ENCODE measurements at places on chromosomes 16 and 17. TPM values are rescaled to one million over a fixed set of nuclear protein-coding genes. Genes with fewer than 3 reads are reported as not detected.

Gene CCL8
- not detected for total RNA-seq

GRCh38 chr17:65627108-65627507, 65.7 kb upstream of the AXIN2 start:
- no peak overlapping the region for H3K4me3 ChIP-seq
- H3K36me3 ChIP-seq = 0 out of 2 replicates have a peak, but pooled peaks cover 2% of the 10 kb centered on the region
- no peak overlapping the region for H3K27ac ChIP-seq

DNA sequence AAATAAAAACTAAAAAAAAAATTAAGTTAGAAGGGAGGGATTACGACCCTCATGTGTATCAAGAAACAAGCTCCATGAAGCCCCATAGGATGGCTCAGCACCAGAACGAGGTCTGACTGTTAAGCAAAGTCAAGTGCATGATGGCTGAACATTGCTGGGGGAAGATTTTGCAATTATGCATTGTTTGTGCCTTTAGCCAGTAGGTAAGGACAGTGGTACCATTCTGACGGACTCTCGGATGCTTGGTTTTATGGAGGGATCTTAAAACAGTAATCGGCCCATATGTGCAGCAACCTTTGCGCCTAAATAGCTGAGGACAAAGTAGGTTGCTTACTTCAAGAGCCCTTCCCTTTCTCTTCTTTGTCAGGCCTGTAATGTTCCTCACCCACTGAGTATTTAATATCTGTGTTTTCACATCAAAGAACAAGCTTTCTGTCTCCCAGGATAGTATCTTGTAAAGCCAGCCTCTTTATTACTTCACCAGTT, 186.0 kb downstream of the WWOX start:
- H3K4me3 ChIP-seq = no peak overlapping the region
- DNase-seq = no peak
- no peaks in the 10 kb centered on the region for H3K36me3 ChIP-seq
- H3K27ac ChIP-seq = no peak overlapping the region
- no peaks in the 10 kb centered on the region for H3K4me1 ChIP-seq
- no peaks in the 10 kb centered on the region for H3K27me3 ChIP-seq

DNA sequence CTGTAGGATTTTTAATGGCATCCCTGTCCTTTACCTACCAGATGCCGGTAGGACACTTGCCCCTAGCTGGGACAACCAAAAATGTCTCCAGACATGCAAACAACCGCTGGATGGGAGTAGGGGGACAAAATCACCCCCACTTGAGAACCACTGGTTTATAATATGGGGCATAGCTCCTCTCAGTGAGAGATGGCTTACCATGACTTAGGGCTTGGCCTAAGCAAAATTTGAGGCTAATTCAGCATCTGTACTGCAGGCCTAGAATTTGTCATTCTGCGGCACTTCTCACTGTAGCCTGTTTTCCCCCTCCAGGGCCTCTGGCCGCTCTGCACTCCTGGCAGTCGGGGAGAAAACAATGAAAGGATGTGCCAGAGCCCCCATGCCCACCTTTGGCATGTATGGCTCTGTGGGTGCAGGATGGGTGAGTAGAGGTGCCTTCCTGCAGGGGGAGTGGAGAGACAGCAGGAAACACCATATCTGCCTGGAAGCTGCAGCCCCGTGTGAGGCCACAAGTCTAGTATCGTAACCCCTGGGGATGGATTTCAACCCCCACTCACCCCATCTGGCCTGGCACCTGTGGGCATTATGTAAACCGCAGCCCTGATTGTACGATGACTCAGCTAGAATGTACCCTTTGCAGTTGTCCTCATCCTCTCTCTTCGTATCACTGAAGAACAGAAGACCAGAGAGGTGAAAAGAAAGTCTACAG, 268.1 kb downstream of the SOX9 start:
- peaks cover 78% of the 10 kb centered on the region for H3K4me1 ChIP-seq
- H3K27ac ChIP-seq = peak overlapping the region; percentile 51
- no peaks in the 10 kb centered on the region for H3K27me3 ChIP-seq
- H3K36me3 ChIP-seq = no peaks in the 10 kb centered on the region

GRCh38 chr17:65228734-65229620, 91.8 kb downstream of the RGS9 start:
- no peaks in the 10 kb centered on the region for H3K4me1 ChIP-seq
- no peak for DNase-seq
- no peak overlapping the region for H3K4me3 ChIP-seq
- H3K27ac ChIP-seq = no peak overlapping the region

DNA sequence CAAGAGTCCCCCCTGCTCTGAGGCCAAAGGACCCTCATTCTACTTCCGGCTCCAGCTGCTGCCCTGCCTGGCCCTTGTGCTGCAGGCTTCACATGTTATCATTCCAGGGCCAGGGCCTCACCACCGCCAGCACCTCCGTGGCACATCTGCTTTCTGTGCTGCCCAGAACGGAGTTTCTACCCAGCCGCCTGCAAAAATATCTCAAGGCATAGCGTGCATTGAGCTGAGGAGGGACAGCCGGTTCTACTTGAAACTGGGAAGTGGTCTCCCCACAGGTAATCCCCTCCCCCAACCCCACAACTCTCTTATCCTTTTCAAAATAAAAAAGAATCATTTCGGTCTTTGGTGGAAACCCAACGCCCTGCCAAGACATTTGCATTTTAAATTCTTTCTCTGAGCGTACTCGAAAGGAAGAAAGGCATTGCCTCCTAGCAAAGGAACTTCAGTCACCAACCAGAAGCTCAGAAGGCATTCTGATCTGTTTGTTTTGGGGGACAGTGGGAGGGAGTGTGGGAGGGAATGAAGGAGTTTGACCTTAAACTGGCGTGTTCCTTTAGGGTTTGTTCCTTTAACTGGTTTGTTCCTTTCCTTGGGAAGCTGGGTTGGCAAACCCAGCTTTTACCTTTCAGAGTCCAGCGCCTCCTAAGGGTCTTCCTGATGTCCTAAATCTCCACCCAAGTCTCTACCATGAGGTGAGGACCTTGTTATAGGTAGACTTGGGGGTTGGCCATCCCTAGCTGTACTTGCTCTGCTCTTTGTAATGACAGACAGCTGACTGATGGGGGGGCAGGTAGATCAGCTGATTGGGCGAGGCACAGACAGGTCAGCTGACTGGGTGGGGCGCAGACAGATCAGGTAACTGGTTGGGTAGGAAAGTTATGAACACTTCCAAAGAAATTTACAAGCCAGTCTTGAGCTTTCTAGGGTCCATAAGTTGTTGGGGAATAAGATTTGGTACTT, 33.4 kb upstream of the PIK3R6 start:
- H3K4me1 ChIP-seq = no peaks in the 10 kb centered on the region
- no peaks in the 10 kb centered on the region for H3K36me3 ChIP-seq
- H3K27me3 ChIP-seq = no peaks in the 10 kb centered on the region

- H3K36me3 ChIP-seq = no peaks in the 10 kb centered on the region
- no peak for DNase-seq
- H3K27ac ChIP-seq = no peak overlapping the region
- H3K27me3 ChIP-seq = no peaks in the 10 kb centered on the region
Observed at GRCh38 chr17:51085150-51085805, 35.4 kb downstream of the SPAG9 start.

Gene CMTM1
- 6.6 TPM for total RNA-seq

DNA sequence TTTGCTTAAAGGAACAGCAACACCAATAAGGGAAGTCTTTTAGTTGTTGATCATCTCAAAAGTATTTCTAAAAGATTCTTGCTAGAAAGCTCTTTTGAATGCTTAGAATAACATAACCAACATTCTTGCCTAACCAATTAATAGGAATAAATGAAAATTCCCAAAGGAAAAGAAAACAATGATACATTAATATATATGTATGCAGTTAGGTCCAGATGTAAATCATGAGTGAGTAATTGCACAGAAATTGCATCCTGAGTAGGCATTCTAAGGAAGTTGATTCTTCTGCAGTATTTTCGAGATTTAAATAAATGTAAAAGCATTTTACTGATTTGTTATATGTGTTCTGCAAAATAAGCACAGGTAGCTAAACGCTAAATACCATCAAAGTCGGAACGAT, 22.1 kb downstream of the COX10 start:
- H3K4me1 ChIP-seq = no peaks in the 10 kb centered on the region
- DNase-seq = no peak
- no peaks in the 10 kb centered on the region for H3K27me3 ChIP-seq
- no peak overlapping the region for H3K27ac ChIP-seq
- H3K4me3 ChIP-seq = no peak overlapping the region

Gene PRSS36
- 0.51 TPM for total RNA-seq

Gene KRT14
- total RNA-seq = not detected

DNA sequence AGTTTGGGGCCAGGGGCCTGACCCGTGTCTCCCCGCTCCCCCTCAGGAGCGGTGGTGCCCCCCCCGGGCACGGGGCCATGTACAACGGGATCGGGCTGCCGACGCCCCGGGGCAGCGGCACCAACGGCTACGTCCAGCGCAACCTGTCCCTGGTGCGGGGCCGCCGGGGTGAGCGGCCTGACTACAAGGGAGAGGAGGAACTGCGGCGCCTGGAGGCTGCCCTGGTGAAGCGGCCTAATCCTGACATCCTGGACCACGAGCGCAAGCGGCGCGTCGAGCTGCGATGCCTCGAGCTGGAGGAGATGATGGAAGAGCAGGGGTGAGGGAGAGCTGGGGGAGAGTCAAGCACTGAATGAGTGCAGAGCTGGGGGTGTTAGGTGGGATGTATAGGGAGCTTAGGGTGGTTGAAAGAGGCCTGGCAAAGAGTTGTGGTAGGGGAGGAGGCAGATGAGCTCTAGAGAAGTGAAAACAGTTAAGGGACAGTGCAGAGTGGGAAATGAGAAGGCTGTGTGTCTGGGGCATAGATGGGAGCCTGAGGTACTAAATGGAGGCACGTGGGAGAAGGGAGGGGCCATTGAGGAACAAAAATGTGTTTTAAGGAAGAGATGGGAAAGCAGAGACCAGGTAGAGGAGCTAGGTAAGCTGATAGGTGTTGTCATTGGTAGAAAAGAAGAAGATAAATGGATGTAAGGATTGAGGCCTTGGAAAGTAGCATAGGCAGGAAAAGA, 4.0 kb downstream of the SRRM2 start:
- no peak overlapping the region for H3K27ac ChIP-seq
- peaks cover 6% of the 10 kb centered on the region for H3K4me1 ChIP-seq
- H3K27me3 ChIP-seq = no peaks in the 10 kb centered on the region

DNA sequence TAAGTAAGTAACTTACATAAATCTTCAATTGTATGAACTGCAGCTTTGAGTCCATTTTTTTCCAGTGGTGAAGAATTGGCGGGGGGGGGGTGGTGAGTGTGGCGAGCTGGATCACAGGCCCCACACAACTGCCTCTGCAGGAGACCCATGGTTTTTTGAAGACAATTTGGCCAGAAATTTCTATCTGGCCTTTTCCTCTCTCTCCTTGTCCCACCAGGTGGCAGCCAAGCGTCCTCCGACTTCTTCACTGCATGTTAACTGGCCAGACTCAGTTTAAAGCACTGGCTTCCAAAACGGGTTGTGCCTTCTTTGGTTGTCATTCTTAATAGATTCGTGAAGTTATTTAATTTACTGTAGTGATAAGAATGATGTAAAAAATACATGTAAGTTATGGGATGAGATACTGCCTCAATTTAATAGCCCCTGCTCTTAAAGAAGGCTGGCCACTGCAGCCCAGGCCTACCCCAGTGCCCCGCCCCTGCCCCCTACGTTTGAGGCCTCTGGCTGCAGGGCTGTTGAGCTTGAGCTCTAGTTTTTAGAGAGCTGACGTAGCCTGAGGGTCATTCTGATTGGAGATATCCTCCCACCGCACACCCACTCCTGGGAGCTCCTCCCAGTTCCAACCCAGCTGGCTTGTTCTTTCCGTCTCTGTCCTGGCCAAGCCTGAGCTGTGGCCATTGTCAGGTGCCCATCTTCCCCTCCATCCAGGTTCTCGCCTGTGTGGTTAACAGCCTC, 36.4 kb downstream of the AKAP1 start:
- H3K27me3 ChIP-seq = no peaks in the 10 kb centered on the region
- no peak overlapping the region for H3K27ac ChIP-seq
- H3K4me1 ChIP-seq = peaks cover 11% of the 10 kb centered on the region
- no peak overlapping the region for H3K4me3 ChIP-seq
- DNase-seq = peak; percentile 49

Gene KRTAP2-3
- total RNA-seq = not detected

Gene KCNJ2
- 0.16 TPM for total RNA-seq

DNA sequence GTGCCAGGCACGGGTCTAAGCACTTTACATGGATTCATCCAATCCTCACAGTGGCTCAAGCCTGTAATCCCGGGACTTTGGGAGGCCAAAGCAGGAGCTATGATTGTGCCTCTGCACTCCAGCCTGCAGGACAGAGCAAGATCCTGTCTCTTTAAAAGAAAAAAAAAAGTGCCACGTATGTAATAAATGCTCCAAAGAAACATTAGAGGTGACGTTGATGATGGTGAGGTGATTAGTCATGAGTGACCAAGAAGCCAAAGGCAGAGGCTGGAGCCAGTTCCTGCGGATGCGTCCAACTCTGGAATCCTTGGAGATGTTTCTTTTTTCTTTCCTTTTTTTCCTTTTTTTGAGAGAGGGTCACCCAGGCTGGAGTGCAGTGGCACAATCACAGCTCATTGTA, 59.4 kb upstream of the SIAH1 start:
- H3K4me3 ChIP-seq = peak overlapping the region; percentile 12
- DNase-seq = peak; percentile 10
- no peaks in the 10 kb centered on the region for H3K27me3 ChIP-seq
- H3K36me3 ChIP-seq = no peaks in the 10 kb centered on the region
- peak overlapping the region; percentile 24 for H3K27ac ChIP-seq

- H3K27me3 ChIP-seq = peaks cover 6% of the 10 kb centered on the region
- peak; percentile 87 for DNase-seq
- H3K4me3 ChIP-seq = no peak overlapping the region
- no peaks in the 10 kb centered on the region for H3K36me3 ChIP-seq
- H3K4me1 ChIP-seq = peaks cover 26% of the 10 kb centered on the region
- peak overlapping the region; percentile 33 for H3K27ac ChIP-seq
Observed at GRCh38 chr17:46264456-46265198, 30.3 kb upstream of the LRRC37A start.

DNA sequence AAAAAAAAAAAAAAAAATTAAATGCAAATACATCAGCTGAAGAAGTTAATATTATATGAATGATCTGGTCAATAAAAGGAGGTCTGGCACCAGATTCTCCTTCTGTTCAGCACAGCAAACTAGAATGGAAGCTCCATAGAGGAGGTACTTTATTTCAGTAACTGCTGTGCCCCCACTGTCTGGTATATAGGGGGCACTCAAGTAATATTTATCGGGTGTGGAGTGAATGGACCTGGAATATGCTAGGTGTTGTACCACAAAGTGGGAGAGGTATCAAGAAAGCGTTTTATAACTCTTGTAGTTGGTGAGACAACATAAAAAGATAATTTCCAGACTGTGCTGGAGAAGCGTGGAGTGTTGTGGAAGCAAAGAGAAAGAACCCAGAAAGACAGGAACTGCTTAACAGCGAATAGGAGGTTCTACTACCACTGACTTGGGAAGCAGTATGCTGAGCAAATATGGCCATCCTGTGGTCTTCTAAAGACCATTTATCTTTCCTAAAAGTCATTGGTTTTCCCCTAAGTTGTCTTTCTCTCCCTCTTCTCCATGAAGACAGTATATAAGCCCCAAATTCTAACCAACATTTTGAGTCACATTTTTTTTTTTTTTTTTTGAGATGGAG, 12.2 kb upstream of the PRKCA start:
- H3K4me3 ChIP-seq = no peak overlapping the region
- H3K27me3 ChIP-seq = no peaks in the 10 kb centered on the region
- no peaks in the 10 kb centered on the region for H3K4me1 ChIP-seq
- DNase-seq = no peak
- no peak overlapping the region for H3K27ac ChIP-seq
- no peaks in the 10 kb centered on the region for H3K36me3 ChIP-seq

Data from SJCRH30 (cell line).